Motor neuron (in vitro differentiated cells): ENCODE measurements at places on chromosomes 4 and X.
A peak's percentile ranks its signal among the peaks of the same experiment; 100 is the strongest.

DNA sequence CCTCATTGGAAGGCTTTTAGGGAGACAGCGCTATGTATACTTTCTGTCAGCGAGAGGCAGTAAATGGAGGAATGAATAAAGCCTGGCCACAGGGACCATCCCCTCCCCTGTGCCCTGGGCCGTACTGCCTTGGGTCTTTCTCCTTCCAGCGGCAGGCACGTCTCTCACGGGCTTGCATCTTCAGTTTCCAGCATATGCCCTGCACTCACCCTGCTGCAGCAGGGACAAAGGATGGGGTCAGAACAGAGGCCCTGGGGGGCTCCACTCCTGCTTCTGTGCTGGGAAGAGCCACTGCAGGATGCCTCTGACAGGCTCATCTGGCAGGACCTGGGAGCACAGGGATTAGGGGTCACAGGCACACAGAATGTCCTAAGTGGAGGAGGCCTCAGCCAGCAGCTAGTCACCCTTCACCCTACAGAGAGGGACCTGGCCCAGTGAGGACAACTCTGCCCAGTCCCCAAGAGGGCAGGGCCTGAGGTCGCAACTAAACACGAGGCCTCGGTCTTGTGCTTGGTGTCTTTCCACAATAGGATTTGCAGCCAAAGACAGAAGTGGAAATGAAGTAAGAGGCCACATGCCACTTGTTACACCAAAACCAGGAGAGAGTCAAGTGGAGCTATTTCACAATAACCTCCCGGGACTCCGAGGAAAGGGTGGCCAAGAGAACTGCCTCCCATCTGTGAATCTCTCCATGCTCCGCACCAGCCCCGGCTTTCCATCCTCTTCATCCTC, 150.8 kb downstream of the AFAP1 start:
- ATAC-seq = no peak

DNA sequence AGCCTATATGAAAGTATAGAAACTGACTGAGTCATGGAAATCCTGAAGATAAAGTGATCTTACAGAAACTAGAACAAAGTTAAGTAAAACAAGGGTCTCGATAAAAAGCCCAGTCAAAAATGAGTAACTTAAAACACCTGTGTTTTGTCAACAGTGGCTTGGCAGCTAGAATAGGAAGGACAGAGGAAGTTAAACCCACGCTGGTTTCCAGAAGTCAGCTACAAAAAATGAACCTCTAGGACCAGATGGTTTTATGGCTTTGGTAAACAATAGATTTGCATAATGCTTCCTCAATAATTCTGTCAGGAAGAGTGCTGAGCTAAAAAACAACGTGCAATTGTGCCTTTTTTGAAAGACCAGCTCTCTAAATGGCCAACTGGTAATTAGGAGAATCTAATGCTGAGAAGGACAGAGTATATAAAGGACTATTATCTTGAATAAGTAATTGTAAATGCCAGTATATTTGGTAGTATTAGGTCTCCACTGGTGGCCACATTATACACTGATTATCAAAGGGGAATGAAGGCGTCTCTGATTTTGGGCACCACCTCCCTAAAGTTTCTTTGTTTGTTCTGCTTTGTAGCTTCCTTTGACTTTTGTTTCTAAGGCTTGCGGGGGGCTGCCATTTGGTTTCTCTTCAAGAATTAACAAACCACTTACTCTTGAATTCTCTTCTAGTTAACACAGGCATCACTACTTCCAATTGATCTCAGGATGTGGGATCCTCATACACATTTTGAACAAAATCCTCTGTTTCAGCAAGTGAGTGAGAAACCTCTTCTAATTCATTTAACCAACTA, 72.2 kb upstream of the PPP3CA start:
- peak; percentile 77 for ATAC-seq

- no peak for ATAC-seq
These were observed 131.9 kb downstream of the REELD1 start for GRCh38 chr4:146346276-146346675.

- no peak for ATAC-seq
These were observed 248.0 kb downstream of the GALNTL6 start for GRCh38 chr4:172061204-172061603.

- ATAC-seq = no peak
These were observed 47.1 kb upstream of the CLNK start for GRCh38 chr4:10731690-10732089.

DNA sequence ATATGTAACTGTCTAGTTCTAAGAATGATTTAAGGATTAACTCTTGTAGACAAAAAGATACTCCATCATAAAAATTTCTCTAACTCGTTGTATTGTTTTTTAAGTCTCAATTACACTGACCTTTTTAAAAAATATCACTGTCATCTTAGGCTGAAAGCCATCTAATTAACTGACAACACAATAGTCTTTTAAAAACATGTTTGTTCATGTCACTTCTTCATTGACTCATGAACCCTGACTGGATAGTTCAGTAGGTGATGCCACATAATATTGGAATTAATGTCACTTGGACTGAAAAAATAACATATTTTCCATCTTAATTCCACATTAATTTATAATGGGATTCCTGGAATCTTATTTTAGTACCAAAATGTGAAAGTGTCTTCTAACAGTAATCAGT, 179.3 kb downstream of the ADGRL3 start:
- no peak for ATAC-seq

GRCh38 chr4:138162259-138162658, 79.9 kb downstream of the SLC7A11 start:
- no peak for ATAC-seq

- ATAC-seq = no peak
These were observed 42.4 kb upstream of the SMARCAD1 start for GRCh38 chr4:94165256-94165655.

- ATAC-seq = peak; percentile 12
These were observed 9.7 kb downstream of the HS6ST2 start for GRCh38 chrX:132948648-132949260.

GRCh38 chrX:142994988-142995387, 30.7 kb upstream of the SPANXN4 start:
- no peak for ATAC-seq

DNA sequence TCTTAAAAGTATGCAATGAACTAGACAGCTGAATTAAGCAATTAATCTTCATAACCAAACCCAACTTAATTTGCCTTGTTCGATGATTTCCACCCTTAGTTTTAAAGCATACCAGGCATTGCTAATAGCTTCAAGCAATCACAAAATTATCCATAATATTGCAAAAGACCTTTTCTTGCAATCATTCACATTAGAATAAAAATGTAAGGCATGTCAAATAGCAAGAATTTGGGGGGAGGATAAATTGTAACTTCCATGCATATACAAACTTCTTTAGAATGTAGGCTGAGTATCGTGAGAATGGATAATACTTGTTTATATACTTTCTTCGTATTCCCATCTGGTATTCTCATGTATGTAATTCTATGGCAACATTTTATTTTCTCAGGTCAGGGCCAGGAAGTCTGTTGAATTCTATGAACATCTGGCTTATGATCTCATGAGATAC, 28.7 kb upstream of the BMP2K start:
- ATAC-seq = peak; percentile 82

GRCh38 chrX:106901341-106901740, 1.8 kb downstream of the RIPPLY1 start:
- no peak for ATAC-seq

GRCh38 chr4:52550186-52550585, 108.9 kb downstream of the USP46 start:
- peak; percentile 57 for ATAC-seq

DNA sequence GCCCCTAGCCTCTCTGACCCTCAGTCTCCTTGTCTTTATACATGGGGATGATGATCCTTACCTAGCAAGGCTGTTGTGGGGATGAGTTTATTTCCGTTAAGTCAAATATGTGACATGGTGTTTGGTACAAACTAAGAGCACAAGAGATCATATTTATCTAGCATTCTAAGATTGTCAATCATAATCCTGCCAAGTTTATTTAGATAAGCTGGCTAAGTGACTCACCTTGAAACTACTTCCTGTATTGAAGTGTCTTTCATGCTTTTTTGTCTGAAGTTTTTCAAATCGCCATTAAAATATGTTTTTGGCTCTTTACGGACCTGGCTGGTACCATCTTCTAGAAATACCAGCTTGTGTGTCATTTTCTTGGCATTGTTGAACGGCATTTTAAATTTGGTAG, 30.7 kb downstream of the MAP7D3 start:
- no peak for ATAC-seq

GRCh38 chrX:29911673-29912072, 303.7 kb upstream of the MAGEB2 start:
- no peak for ATAC-seq

- ATAC-seq = no peak
These were observed 1.6 kb upstream of the JCHAIN start for GRCh38 chr4:70667740-70668535.
